ENCODE measurements at places on chromosomes 3 and 15. TPM values are rescaled to one million over a fixed set of nuclear protein-coding genes. Genes with fewer than 3 reads are reported as not detected.

The DAPK2 gene
- total RNA-seq: 3.1 TPM

The FMN1 gene
- total RNA-seq: 26.6 TPM

The HACD2 gene
- total RNA-seq: 19.9 TPM

DNA sequence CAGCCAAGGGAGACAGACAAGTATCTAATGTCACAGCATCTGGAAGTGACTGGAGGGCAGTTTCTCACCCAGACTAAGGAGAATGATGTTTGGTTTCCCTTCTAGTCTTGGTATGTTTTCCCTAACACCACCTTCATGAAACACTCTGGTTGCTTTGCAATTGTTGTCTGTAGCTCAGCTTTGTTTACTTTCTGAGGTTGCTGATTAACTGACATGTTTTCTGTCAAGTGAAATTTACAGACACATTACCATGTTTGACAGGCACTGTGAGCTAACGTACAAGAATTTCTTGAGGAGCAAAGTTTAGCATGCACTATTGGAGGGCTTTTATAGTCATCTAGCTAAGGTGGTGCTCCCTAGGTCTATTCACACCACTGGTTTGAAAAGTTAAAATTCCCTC, 131.6 kb upstream of the NECTIN3 start:
- DNase-seq: no peak

- no peak for DNase-seq
These were observed 14.3 kb downstream of the KAT2B start for GRCh38 chr3:20054549-20054987.

GRCh38 chr15:29433050-29433318, 163.4 kb upstream of the NSMCE3 start:
- no peak for DNase-seq

DNA sequence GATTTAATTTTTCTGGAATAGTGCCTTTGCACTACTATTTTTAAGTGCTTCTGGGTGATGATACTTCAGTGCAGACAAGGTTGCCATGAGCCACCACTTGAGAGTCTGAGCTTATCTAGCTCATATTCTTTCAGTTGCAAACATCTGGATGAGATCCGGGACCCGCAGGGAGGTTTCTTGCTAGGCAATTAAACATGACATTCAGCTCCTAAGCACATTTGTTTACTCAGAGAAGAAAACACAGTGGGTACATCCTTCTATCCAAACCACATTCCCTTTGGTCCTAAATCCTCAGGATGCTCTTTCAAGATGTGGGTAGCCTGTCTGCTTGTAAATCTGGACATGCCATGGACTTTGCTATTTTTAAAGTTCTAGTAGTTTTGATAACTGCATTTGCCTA, 12.0 kb downstream of the PLSCR1 start:
- DNase-seq: no peak

- DNase-seq: no peak
These were observed 68.5 kb upstream of the SGO1 start for GRCh38 chr3:20254268-20255117.

GRCh38 chr3:135452881-135453280, 512.6 kb upstream of the PPP2R3A start:
- no peak for DNase-seq

DNA sequence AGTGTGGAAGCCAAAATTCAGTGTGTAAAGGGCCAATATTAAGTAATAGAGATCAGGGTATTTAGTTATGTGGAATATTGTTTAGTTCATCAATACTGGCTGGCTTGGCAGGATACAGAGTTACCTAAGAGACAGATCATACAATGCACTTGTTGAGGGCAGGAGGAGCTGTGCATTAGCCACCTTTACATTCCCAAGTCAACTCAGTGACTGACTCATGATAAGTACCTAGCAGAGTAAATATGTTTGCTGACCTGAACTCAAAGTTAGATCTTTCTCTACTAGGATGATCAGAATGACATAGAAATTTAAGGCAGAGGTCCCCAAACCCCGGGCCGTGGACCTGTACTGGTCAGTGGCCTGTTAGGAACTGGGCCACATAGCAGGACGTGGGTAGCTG, 3.5 kb upstream of the ABHD17C start:
- DNase-seq: no peak
